Stomach (tissue), 19 donors: ENCODE measurements at places on chromosomes 7 and 10.

DNA sequence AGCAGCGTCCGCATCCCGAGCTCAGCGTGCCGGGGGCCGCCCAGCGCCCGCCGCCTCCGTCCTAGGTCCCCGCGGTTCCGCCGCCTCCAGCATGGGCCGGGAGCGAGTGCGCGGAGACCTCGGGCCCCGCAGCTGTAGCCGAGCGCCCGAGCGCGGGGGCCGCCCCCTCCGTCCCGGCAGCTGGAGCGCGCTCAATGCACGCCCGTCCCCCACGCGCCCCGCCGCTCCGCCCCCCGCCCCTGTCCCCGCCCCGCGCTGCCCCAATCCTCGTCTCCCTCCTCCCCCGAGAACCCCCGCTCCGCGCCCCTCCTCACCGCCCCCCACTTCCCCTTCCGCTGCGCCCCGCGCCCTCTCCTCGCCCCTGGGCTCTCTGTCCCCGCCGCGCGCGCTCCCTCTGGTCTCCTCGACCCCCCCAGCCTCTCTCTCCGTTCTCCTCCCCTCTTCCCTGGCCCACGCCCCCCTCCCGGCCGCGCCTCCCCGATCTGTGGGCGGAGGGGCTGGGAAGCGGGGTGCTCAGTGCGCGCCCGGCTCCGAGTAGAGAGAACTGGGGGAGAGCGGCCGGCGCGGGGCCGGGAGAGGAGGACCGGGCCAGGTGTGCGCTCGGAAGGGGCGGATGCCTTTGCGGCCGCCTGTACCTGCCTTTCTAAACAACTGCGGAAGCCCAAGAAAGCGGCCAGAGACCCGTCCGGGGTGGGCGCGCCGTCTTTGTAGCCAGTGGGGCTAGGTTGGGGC is at the start of gene VIPR2:
Gene VIPR2 (minus strand): TSS at position 110 of the 732 bp plus-strand sequence. CDS start 96 bp downstream, at position 14.
- no peak for DNase-seq

DNA sequence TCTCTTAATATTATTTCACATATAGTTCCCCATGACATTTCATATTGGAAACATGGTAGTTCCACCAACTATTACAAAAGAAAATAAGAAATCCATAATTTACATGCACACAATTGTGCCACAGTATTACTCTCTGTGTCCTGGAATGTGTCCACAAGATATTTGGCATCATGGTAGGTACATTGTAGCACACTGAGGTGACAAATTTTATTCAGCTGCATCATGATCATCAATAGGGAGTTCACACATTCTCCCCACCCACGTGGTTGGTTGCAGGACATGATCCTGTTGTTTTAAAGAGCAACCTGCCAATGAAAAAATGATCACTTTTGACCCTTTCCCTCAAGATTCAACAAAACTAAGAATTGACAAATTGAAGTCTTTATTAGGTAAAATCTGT is 67.1 kb upstream of the HECTD2 start:
- DNase-seq = no peak

GRCh38 chr10:22483132-22483531 is 137.8 kb downstream of the SPAG6 start:
- DNase-seq = no peak

DNA sequence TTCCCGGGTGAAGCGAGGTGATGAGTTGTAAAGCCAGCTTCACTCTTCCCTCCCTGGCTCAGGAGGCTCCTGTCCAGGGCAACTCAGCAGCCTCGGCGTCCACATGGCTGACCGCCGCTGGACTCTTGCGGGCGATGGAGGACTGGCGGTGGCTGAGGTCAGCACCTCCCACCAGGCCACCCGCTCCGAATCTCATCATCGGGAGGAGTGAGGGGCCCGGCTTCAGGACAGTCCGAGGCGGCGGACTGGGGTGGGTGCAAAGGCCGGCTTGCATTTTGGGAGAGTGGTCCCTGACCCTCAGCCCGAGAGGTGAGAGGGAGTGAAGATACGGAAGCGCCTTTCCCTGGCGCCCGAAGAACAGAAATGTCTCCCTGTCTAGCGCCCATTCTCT is 759 bp downstream of the DNAJB12 start:
- DNase-seq = no peak

- peak; percentile 81 for DNase-seq
Observed at GRCh38 chr10:113087165-113088029, 137.3 kb downstream of the TCF7L2 start.

- DNase-seq = no peak
Observed at GRCh38 chr7:123557016-123557397, 611 bp downstream of the NDUFA5 start.

DNA sequence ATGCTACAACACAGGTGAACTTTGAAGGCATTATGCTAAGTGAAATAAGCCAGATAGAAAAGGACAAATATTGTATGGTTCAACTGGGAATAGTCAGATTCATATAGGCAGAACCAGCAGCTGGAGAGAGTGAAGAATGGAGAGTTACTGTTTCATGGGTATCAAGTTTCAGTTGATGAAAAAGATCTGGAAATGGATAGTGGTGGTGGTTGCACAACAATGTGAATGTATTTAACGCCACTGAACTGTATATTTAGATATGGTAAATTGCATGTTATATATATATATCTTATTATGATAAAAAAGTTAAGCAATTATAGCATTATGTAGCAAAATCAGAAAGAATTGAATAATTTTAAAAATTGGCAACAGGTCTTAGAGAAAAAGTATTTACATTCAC is 3.9 kb downstream of the LMBR1 start:
- DNase-seq = no peak
